ENCODE measurements at places on chromosomes 3 and 15. TPM values are rescaled to one million over a fixed set of nuclear protein-coding genes. Genes with fewer than 3 reads are reported as not detected.

ACVR2B gene
- 18.3 TPM for total RNA-seq

OR5K2 gene
- total RNA-seq, result not detected

- peak; percentile 38 for DNase-seq
These were observed 46.8 kb downstream of the CYP11A1 start for GRCh38 chr15:74320352-74321247.

DNA sequence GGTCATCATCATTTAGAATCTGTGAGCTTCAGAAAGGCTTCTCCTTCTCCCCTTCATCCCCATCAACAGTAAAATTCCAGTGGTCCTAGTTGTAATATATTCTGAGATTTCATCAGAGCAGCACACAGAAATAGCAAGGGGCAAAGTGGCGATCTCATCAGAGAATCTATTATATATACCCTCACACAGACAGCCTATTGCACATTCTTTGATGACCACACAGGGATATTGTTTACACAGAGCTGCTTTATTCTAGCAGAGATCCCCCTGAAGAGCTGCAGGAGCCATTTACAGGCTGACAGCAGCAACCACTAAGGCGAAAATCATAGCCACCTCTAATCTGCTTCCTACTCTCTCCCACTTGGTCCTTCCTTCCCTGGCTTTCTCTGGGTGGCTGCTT lies 42.0 kb upstream of the CRBN start:
- no peak for DNase-seq

CERS3 gene
- total RNA-seq, result not detected

DNA sequence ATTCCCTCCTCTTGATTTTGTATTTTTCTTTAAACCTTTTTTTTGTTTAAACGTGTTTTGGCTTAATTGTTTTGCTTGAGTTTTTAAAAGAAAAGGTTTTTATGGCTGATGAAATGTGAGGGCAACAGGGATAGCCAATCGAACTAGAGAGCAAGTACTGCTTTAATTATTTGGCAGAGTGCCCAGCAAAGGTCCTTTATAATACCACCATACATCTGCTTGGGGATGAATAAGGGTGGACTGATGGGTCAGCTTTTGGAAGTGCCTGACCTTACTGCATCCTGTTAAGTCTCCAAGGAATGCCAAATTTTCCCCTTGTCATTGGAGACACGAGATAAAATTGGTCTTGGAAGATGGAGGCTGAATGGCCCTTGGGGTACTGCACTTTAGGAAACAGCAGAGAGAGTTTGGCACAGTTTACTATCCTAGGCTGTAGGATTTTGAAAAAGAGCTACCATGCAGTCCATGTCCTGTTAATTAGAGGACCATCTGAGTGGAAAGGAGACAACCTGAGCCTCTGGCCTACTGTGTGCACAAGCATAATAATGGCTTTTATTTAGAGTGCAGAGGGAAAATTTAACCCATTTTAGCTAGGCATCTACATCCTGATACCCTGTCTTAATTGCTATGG lies 19.8 kb upstream of the MTHFS start:
- no peak for DNase-seq

All from HCT116 (cell line).